ENCODE measurements at places on chromosomes 1 and 21.
A peak's percentile ranks its signal among the peaks of the same experiment; 100 is the strongest.

GRCh38 chr21:41678016-41678923 lies 88.6 kb downstream of the RIPK4 start:
- peak overlapping the region; percentile 15 for H3K27ac ChIP-seq
- no peak for DNase-seq
- H3K4me1 ChIP-seq: peaks cover 8% of the 10 kb centered on the region
- H3K27me3 ChIP-seq: no peaks in the 10 kb centered on the region
- H3K36me3 ChIP-seq: no peaks in the 10 kb centered on the region
- no peak overlapping the region for H3K4me3 ChIP-seq

- H3K4me1 ChIP-seq: no peaks in the 10 kb centered on the region
- no peaks in the 10 kb centered on the region for H3K36me3 ChIP-seq
- no peak overlapping the region for H3K4me3 ChIP-seq
- H3K27me3 ChIP-seq: peaks cover 21% of the 10 kb centered on the region
- DNase-seq: no peak
These were observed 38.3 kb downstream of the RHBG start for GRCh38 chr1:156407344-156407743.

DNA sequence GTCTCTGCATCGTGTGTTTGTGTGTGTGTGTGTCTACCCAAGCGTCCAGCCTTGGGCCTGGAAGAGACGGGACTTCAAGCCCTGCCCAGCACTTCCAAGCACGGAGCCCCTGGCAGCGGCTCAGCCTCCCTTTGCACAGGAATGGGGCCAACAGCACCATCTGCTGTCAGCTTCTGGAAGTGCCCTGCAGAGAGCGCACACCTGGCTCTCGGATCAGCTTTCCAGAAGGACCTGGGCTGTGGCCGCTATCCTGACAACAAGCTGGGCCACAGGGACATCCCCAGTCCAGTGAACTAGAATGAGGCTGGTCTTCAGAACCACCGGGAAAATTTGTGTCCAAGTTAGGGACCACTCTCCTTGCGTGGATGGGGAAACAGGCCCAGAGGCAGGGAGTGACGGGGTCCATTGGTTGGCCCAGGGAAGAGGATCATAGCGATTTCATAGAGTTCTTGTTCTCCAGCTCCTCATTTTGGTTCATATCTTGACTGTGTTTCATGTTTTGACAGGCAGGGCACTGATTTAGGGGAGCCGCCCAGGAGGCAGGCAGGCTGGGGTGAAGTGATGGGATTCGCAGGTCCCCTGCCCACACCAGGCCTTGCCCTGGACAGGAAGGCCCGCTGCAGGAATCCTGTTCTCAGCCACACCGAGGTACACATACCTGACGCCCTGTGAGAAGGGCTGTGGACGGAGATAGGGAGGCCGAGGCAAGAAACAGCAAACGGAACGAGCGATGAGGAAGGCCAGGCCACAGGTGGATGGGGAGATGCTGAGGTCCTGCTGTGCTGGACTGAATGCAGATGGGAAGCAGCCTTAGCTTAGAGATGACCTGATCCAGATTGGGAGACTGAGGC lies 38.4 kb downstream of the TAS1R2 start:
- H3K27me3 ChIP-seq: no peaks in the 10 kb centered on the region
- H3K4me1 ChIP-seq: no peaks in the 10 kb centered on the region
- H3K36me3 ChIP-seq: no peaks in the 10 kb centered on the region
- DNase-seq: peak; percentile 64
- no peak overlapping the region for H3K4me3 ChIP-seq
- no peak overlapping the region for H3K27ac ChIP-seq

GRCh38 chr1:55623311-55623710 lies 408.1 kb upstream of the USP24 start:
- H3K27ac ChIP-seq: no peak overlapping the region
- peaks cover 12% of the 10 kb centered on the region for H3K27me3 ChIP-seq
- no peaks in the 10 kb centered on the region for H3K36me3 ChIP-seq
- no peak overlapping the region for H3K4me3 ChIP-seq
- no peak for DNase-seq
- H3K4me1 ChIP-seq: no peaks in the 10 kb centered on the region

GRCh38 chr1:67942274-67942673 lies 108.2 kb downstream of the DIRAS3 start:
- no peaks in the 10 kb centered on the region for H3K36me3 ChIP-seq
- H3K4me3 ChIP-seq: no peak overlapping the region
- no peak for DNase-seq

All from DND-41 (cell line).